ENCODE measurements at places on chromosomes 11 and 22.

GRCh38 chr11:46259971-46260560, 17.4 kb upstream of the CREB3L1 start:
- DNase-seq: no peak

GRCh38 chr11:77127235-77127911, 673 bp upstream of the MYO7A start:
- no peak for DNase-seq

GRCh38 chr22:37419969-37420685, 7.2 kb downstream of the ELFN2 start:
- no peak for DNase-seq

- peak; percentile 59 for DNase-seq
Measured at GRCh38 chr11:67648140-67648795, 2.3 kb downstream of the ACY3 start.

DNA sequence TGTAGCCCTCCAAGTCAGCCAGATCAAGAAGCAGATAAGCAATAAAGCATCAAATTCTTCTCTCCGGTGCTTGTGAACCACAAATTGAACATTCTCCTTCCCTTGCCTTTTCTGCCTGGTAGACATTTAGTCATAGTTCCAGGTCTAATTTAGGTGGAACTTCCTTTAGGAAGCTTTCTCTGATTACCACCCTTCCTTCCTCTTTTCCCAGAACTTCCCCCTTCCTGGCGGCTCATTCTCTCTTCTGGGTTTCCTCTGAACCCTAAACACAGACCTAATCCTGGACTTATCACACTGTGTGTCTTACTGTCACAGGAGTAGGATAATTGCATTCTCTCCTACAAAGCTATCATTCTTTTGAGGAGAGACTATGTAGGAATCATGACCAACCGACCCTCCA, 61.9 kb downstream of the RCN1 start:
- DNase-seq: no peak

DNA sequence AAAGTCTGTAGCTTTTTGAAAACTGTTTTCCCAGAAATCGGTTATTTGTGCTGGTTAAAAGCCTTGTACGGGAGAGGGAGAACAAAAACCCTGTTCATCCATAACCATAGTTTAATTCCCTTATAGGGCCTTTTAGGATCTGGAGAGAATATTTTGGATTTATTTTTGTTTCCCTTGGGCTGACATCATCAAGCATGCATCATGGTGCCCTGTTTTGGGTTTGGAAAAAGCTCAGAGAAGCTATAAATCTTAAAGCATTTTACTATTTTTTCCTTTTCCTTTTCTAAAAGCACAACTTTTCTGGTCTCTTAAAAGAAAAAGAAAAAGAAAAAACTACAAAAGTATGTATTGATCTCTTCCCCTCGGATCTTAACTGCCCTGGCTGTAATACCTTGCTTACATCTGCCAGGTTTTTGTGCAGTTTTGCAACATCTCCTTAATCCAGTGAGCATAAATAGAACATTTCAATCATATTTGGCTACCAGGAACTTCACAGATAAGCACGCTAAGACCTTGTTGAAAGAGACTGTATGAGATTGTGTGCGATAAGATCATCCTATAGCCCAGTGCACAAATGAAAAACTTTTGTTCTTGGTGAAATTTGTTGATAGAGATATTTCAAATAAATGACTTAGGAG, 88.0 kb downstream of the ZBTB16 start:
- no peak for DNase-seq

DNA sequence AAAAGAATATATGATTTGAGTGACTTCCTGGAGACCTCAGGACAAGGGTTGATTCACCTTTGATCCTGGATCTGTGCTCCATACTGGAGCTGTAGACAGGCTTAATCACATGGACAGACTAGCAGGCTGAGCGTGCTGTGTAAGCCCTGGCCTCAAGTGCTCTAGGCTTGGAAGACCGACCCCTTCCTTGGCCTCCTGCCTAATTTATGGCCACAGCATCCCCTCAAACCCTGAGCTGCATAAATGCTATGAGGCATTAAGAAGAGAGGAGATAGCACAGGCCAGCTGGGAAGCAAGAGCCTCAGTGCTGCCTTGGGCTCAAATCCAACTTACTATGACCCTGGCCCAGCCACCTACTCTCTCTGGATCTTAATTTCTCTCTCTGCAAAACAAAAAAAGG, 385.1 kb downstream of the BUD13 start:
- no peak for DNase-seq

- DNase-seq: no peak
Measured at GRCh38 chr22:42202669-42203068, 67.8 kb downstream of the TCF20 start.

GRCh38 chr11:33490842-33491370, 209.7 kb downstream of the C11orf91 start:
- no peak for DNase-seq

GRCh38 chr11:31240340-31240904, 129.1 kb downstream of the DCDC1 start:
- DNase-seq: peak; percentile 59

DNA sequence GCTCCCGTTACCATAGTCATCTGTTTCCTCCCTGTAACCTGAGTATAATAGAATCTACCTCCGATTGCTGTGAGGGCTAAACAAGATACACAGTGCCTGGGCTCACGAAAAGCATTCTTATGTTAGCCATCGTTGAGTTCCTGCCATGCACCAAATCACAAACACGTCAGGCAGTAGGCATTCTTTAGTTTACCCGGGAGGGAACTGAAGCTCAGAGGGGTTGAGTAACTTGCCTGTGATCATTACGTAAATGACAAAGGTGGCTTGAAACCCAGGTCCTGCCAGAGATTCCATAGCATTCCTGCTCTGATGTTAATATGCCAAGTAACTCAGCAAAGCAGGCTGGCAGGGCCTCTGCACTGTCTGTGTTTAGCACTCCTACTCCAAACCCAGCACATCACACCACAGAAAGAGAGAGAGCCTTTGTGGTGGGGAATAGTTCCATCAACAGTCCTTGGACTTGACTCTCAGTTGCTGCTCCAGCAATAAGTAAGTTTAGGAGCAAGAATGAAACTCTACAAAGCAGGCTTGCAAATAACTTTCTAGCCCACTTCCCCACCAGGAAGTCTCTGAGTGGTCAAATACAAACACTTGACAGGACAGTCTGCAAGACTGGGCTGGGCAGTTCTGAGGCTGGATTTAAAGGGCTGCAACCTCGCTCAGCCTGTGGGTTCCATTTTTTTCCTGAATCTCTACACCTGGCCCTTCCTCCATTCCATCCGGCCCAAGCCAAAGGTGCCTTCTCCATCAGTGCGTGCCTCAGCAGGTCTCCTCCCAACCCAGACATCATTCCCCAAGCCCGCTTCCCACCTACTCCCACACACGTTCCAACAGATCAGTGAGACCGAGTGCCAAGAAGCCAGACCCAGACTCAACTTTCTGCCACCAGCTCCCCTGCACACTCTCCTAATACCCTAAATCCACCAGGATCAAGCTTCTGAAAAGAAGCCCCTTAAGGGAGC, 1.1 kb downstream of the SCN2B start:
- no peak for DNase-seq

GRCh38 chr11:12922980-12923507, 86.1 kb upstream of the RASSF10 start:
- no peak for DNase-seq

All from HCT116 (cell line).